ENCODE measurements at places on chromosomes 7 and 10.

- DNase-seq: no peak
Measured at GRCh38 chr10:101572126-101572525, 15.9 kb downstream of the POLL start.

DNA sequence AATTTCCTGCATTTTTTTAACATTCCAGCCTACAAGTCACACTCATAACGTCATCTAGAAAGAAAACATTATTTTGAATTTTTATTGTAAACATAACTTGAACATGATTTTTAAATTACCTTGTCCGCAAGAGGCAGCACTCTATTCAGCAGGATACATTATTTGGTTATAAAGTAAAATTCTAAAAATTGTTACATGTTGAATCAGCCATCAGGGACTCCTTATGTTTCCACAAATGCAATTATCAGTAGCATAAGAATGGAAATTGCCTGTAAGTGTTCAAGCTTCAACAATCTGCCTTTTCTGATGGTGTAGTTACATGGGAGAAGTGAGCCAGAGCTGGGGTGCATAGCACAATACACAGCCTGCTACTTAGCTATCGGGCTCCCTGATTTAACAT, 97.5 kb downstream of the ZNF365 start:
- peak; percentile 23 for DNase-seq

DNA sequence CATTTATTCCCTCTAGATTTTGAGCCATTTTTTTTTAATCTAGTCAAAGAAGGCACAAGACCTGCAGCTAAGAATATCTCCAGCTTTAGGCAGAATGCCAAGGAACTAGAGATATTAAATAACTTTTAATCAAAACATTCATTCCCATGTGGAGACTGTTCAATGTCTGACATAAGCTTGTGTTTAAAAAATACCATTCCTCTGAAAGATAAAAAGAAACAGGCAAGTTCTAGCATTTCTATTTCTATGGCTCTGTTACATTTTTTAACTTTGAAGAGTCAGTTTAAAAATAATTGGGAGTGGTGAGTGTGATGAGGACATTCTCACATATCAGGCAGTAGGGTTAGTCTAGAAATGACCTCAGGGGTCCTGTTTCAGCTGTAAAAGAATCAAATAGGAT, 48.0 kb downstream of the RHOBTB1 start:
- peak; percentile 51 for DNase-seq

DNA sequence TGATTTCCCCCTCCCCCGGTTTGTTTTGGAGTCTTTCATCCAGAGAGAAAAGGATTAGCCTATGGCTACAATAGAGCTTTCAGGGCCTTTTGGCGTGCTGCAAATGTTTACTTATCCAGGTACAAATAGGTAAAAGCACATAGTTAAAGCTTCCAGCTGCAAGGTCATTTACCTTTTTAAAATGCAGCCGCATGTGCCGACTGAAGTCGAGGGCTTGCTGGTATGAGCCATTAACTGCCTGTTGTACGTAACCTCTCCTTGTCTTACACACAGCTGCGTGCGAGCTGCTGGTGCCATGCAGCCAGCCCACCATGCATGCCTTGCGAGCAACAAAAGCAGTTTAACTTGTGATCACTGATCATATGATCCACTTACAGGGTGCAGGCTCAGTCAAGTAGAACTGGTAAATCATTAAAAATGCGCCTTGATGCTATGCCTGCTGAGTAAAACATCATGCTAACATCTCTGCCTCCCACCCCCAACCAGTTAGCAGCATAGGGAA, 866.4 kb downstream of the LRMDA start:
- DNase-seq: no peak

DNA sequence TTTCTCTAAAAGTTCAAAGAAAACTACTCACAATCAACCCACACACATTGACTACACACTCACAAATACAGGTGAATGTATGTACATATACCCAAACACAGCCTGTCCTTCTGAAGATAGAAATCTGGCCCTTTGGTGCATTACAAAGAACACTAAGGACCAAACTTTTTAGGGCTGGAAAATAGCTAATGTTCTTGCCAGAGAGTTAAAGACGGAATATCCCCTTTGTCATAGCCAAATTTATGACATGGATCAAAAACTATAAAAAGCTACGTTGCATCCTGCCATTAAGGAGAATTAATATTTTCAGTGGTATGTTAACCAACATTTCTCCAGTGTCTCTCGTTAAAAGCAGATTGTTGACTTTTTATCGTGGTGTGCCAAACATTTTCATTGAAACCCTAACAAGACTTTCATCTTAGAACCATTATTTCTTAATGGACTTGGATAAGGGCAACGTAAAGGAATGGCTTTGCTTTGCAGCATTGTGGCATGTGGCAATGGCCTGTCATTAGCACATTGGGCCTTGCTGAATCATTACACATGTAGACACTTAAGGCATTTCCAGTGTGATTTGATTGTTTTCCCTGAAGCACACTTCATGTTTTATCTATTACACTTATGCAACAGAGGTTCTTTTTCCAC, 150.9 kb upstream of the MEOX2 start:
- no peak for DNase-seq

DNA sequence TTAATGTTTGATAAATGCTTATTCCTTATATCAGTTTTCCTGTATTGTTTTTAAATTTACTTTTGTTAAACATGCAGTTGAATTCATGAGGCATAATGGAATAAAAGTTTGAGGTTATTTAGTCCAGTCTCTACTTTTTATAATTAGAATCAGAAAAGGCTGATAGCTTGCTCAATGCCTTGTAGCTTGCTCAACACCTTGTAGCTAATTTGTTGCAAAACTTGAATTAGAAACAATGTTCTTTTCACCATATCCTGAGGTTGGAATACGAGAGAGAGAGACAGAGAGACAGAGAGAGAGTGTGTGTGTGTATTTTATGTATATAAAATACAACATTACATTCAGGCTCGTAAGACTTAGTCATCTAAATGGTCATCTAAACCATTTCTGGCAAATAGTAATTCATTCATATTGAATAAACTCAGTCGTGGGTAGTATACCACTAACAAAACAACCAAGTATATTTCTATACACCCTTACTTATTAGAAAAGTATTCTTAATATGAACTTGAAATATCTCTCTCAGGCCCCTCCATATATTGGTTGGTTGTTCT, 243.5 kb downstream of the ADK start:
- DNase-seq: peak; percentile 3

DNA sequence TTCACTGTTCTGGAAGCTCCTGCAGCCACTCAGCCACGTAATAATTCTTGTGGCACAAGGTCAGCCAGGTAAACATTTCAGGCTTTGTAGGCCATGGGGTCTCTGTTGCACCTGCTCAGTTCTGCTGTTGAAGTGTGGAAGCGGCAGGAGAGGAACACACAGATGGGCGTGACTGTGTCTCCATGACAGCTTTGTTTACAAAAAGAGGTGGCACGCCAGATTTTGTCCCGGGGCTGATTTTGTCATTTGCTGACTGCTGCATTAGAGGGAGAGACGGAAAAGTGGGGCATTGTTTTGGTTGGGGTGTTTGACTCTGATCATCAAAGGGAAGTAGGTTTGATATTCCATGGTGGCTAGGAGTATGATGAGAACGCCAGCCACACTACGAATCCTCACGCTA, 103.1 kb downstream of the PRKAG2 start:
- no peak for DNase-seq

GRCh38 chr10:121696854-121697253, 98.6 kb upstream of the FGFR2 start:
- DNase-seq: no peak

DNA sequence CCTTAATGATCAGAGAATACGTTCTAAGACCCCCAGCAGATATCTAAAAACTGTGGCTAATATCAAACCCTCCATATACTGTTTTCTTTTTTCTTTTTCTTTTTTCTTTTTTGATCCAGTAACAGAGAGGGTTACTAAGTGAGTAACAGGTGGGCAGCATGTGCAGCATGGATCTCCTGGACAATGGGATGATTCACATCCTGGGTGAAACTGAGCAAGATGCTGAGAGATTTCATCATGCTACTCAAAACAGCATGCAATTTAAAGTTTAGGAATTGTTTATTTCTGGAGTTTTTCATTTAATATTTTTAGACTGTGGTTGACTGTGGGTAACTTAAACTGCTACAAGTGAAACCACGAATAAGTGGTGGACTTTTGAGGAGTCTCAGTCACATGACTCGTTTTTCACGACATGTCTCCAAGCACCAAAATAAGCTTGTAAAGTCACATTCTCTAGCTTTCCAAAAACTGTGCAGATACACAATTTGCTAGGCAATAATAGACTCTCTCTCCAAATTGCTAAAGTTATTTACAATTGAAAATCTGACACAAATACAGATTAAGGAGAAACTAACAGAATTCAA, 716.2 kb downstream of the NXPH1 start:
- no peak for DNase-seq

DNA sequence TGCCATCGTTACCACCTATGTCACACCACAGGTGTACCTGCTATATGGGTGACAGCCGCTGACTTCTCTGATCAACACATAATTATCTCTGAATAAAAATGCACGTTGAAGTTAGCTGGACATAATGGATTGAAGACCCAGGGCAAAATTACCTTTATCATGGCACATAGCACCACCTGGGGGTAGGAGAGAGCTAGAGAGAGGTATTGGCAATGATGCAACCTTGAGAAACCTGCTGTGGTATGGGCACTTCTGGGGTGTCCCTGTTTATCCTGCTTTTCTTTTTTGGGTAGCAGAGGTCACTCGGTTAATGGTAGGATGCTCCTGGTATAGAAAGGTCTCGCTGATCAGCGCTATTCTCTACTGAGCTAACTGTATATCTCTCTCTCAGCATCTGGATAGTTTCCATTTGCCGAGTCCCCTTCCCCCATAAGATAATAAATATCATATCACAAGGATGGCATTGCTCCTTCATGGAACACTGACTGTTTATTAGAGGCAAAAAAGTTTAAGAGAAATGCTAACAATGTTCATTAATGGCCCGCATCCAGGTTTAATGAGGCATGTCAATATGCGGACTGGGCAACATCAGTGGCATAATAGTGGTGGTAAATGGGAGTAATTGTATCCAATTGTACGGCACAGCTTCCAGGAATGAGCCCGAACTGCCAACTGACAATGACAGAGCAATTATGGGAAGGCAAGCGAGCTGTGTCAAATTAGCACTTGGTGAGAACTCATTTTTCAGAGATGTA, 323.1 kb downstream of the TFEC start:
- DNase-seq: no peak

DNA sequence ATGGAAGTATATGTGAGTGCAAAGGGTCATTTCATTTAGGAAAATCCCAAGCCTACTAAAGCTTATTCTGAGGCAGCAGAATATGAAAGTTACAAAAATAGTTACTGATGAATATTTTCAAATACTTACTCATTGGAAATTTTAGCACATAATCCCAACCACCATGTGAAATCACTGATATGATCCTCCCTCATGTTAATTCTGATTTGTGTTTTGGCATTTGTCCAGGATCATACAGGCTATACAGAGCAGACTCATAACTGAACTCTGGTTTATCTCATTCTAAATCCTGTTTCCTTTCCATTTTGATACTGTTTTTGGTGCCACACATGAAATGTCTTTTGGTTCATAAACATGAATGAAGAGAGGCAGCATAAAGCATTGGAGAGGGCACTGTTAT, 3.4 kb upstream of the FAM24B start:
- DNase-seq: no peak

DNA sequence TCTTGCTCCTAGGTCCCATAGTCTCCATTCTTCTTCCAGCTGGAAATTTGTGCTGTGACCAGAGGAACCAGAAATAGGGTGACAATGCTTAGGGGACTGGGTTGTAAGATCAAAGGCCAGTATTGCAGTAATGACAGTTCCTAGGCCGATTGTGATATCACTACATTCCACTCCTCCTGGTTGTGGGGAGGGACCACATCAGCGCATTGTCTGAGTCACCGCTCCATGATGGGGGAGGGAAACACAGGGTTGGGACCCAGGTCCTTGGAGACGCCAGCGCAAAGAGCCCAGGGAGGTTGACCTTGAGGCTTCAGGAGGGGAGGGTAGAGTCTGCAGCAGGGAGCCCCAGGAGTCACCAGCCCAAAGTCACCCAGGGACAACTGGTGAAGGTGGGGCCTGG, 20.8 kb upstream of the GGCT start:
- no peak for DNase-seq

GRCh38 chr10:45468079-45468478, 94.1 kb downstream of the ALOX5 start:
- no peak for DNase-seq

GRCh38 chr10:6721480-6721879, 141.4 kb upstream of the PRKCQ start:
- peak; percentile 90 for DNase-seq

GRCh38 chr7:70810558-70811139, 321.3 kb upstream of the GALNT17 start:
- DNase-seq: no peak

GRCh38 chr7:158911145-158911544, 54.8 kb downstream of the DYNC2I1 start:
- no peak for DNase-seq

DNA sequence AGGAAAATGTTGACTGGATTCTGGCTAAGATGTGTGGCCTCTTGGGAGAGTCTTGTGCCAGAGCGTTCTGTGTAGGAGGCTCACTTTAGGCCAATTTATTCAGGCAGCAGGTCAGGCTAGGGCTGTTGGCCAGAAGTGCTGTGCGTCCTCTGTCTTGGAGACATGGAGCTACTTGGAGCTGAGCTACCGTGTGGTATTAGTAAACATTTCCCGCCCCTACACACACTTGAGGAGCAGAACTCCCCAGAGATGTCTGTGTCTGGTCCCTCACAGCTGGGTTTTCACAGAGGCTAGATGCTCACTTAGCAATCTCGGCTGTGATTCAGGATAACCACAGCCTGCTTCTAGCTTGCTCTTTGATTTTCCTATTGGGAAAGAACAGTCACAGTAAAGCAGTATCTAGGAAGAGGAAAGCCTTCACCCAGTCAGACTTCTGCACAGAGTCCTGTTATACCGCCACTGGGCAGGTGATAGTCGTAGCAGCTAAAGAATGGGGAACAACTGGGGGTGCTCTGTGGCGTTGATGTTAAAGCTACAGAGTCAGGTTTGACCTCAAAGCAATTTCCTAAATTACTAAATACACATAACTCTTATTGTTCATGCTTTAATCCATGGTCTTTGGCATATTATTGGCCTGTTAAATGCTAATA, 86.7 kb downstream of the MDFIC start:
- DNase-seq: no peak
